ENCODE measurements at places on chromosomes 5 and 9.

DNA sequence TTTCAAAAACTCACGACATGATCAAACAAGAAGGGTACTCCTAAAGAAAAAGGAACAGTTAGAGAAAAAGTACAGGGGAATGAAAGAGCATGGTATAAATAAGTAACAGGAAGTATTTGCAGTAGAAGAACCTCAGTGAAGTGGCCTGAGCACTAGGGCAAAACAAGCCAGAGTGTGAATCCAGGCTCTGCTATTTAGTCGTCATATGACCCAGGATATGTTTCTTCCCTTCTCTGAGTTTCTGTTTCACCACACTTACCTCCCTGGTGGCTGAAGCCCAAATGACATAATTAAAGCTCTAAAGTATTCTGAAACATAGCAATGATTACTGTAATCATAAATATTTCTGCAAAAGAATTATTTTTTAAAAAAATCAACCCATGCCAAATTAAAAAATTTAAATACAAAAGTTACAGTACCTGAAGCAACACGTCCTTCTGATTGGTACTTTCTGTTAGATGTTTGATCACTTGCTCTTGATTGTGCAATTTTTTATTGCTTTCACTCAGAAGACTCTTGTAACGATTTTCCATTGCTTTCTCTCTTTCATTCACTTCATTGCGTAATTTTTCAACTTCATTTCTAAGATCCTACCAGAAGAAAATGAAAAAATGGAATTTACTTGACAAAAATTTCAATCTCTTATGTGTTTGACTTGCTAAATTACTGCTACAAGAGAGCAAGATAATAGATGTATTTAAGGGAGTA is 88.9 kb downstream of the CDK5RAP2 start:
- DNase-seq = no peak

DNA sequence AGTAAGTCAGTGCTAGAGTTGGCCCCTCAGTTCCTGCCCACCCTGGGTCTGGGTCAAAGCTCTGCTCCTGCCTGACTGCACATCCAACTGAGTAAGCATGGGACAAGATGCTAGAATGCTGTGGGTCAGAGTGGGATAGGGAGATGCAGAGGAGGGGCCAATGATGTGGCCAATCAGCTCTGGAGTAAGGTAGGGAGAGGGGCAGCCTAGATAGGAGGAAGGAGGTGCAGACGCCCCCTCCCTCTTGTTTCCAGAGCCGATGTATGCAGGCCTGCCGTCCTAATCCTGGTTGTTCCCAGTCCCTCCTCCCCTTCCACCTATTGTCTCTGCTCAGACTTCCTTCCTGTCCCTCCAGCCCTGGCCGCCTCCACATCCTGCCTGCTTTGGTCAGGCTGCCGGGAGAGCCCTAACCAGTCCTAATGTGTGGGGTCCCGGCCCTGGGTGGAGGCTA is 1.3 kb downstream of the ARAP3 start:
- DNase-seq = no peak

- peak; percentile 62 for DNase-seq
Measured at GRCh38 chr9:132241840-132242620, 80.2 kb downstream of the NTNG2 start.

DNA sequence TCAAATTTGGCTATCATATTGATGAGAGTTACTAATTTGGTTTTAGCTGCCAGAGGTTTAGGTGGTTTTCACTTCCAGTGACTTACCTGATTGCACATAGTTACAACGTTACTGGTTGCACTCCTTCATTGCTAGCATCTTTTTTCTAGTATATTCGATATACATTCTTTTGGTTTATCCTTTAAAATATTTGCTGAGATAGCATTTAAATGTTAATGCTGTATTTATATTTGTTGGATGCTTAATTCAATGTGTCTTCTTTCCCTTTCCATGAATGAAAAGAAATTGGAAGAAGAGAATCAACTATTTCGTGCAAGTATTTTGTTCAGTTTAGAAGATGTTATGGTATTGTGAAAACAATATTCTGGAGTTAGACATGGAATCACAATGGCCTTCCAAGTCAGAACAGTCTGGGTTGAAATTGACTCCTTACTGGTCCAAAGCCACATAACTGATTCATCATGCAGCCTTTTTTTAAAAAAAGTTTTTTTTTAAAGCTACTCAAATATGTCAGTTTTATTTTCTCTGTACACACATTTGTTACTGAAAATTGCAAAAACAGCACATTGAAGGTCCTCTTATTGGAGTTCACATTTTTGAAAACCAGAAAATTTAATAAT is 2.2 kb downstream of the SPIN1 start:
- no peak for DNase-seq

GRCh38 chr5:110973510-110973909 is 98.0 kb upstream of the TSLP start:
- DNase-seq = no peak

GRCh38 chr9:127155314-127155960 is 33.0 kb upstream of the ANGPTL2 start:
- no peak for DNase-seq

DNA sequence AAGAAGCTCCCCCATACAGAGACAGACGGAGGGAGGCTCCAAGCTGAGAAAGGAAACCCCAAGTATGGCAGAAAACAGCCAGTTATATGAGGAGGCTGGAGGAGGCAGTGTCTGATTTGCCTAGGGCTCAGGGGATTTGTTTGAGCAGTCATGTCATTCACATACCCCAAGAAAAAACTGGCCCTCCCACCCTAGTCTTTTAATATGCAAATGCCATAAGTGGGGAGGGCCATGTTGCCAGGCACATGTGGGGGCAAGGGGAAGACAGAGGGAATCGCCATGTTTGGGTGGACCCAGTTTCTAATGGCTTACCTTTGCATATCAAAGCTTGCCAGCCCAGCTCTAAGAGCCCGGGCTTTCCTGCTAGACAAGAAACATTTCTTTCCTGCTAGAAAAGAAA is 1163.8 kb downstream of the TAF11L14 start:
- DNase-seq = no peak

DNA sequence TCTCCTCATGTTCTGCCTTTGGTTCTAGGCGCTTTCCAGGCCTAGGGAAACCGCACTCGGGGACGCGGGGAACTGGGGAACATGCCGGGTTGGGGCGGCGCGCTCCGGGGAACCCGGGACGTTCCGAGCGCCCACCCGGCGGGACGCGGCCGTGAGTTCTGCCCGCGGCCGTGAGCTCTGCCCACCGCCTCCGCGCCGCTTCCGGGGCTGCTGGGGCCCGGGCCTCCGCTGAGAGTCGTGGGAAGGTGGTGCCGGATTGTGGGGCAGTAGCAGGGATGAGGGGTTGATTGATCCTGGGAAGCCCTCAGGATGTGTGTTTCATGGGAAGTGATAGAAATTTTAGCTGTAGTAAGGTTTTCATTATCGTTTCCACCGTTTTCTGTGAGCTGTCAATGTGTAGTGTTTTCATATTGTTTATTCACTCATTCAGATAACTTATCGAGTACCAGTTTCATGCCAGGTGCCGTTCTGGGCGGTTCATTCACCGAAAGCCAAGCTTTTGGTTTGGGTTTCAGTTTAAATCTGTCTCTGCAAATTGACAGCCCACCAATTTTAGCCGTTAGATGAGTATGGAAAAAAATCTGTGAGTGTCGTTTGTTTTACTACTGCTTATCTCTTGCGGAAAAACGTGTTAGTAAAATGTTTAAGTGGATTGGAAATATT is 657 bp downstream of the MTRR start:
- DNase-seq = peak; percentile 50

DNA sequence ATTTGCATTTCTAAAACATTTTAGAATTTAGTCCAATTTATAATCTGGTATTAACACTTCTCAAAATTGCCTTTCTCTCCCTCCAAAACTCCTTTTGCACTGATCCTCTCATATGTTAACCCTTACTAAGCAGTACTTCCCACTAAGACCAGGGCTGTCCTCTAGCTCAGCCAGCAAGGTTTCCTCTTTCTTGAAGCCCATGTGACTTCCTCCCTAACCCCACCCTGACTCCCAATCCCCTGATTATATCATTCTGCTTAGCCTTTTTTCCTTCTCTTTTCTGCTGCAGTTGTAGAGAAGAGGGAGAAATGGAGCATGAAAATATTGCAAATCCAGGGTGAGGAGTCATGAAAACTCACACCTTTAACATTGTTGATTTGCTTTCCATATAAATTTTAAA is 241.7 kb downstream of the MCTP1 start:
- no peak for DNase-seq

Data from activated naive CD4-positive, alpha-beta T cell treated with anti-CD3 and anti-CD28 coated beads, Interleukin-2, amount 50 U/mL, for 16 hours (primary cell).